ENCODE measurements at places on chromosomes 13 and 19. TPM values are rescaled to one million over a fixed set of nuclear protein-coding genes. Genes with fewer than 3 reads are reported as not detected.

Gene SIGLEC14
- 1.00 TPM for total RNA-seq

- DNase-seq = no peak
Observed at GRCh38 chr19:5369304-5369703, 28.7 kb upstream of the PTPRS start.

DNA sequence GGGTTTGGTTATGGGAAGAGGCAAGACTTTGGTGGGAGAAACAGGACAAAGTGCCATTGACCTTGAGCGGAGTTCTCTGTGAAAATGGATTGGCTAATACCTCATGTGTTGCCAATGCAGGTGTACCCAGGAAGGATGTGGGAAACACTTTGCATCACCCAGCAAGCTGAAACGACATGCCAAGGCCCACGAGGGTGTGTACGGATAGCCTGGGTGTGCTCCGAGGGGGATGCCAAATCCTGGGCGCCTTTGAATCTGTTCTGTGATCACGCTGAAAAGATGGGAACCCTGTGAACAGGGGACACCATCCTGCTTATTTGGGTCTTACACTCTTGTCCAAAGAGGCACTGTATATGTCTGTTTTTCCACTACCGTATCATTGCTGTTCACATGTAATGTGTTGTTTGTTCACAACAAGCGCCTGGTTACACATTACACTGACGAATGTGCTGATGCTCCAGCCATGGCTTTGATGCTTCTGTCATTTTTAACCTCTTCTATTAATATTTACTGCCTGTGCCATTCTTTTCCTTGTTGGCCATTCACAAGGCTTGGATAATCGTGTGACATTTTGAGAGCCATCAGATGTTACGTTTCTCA is 8.3 kb downstream of the GTF3A start:
- DNase-seq = no peak

DNA sequence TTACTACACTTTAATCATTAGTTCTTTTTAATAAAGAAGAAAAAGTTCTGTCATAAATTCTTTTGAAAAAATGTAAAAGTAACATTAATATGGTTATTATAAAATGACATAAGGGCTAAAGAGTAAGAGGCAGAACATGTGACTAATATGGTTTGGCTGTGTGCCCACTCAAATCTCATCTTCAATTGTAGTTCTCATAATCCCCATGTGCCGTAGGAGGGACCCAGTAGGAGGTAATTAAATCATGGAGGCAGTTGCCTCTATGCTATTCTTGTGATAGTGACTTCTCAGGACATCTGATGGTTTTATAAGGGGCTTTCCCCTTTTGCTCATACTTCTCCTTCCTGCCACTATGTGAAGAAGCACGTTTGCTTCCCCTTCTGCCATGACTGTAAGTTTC is 104.5 kb downstream of the UGGT2 start:
- DNase-seq = no peak

DNA sequence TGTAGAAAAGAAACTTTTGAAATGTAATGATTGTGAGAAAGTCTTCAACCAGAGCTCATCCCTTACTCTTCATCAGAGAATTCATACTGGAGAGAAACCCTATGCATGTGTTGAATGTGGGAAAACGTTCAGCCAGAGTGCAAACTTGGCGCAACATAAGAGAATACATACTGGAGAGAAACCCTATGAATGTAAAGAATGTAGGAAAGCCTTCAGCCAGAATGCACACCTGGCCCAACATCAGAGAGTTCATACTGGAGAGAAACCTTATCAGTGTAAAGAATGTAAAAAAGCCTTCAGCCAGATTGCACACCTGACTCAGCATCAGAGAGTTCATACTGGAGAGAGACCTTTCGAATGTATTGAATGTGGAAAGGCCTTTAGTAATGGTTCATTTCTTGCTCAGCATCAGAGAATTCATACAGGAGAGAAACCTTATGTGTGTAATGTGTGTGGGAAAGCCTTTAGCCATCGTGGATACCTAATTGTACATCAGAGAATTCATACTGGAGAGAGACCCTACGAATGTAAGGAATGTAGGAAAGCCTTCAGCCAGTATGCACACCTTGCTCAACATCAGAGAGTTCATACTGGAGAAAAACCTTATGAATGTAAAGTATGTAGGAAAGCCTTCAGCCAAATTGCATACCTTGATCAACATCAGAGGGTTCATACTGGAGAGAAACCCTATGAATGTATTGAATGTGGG is 19.3 kb downstream of the ZNF583 start:
- no peak for DNase-seq
